ENCODE measurements at places on chromosomes 11 and 22. TPM values are rescaled to one million over a fixed set of nuclear protein-coding genes. Genes with fewer than 3 reads are reported as not detected.

GRCh38 chr22:26549902-26550497, 37.7 kb upstream of the TFIP11 start:
- no peak for DNase-seq

DNA sequence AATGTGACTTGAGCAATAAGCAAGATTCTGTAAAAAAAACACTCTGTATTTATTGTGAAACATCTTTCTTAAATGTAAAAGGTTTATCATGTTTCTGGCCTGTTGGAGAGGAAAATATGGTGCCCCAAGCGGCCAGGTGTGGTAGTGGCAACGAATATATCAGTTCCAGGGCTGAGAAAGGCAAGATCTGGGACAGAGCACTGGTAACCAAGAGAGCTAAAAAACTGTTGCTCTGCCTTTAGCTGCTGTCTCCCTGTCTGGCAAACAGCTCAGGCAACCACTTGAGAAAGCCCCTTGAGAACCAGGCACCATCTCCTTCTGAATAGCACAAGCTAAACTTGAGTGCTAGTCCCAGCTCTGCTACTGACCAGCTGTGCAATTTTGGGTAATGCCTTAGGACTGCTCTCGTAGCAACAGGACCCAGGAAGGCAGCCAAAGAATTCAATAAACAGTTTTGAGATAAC, 129.9 kb downstream of the KCNC1 start:
- no peak for DNase-seq

- DNase-seq: no peak
These were observed 16.1 kb downstream of the TRIM22 start for GRCh38 chr11:5705688-5706087.

Gene UBQLNL
- total RNA-seq: 0.47 TPM

Gene APOL4
- total RNA-seq: not detected

Gene MSANTD4
- total RNA-seq: 4.9 TPM

Gene GVQW3
- total RNA-seq: 1.4 TPM

GRCh38 chr22:27797520-27798391, 3.8 kb downstream of the MN1 start:
- no peak for DNase-seq

GRCh38 chr11:131875611-131876010, 505.2 kb downstream of the NTM start:
- DNase-seq: no peak

DNA sequence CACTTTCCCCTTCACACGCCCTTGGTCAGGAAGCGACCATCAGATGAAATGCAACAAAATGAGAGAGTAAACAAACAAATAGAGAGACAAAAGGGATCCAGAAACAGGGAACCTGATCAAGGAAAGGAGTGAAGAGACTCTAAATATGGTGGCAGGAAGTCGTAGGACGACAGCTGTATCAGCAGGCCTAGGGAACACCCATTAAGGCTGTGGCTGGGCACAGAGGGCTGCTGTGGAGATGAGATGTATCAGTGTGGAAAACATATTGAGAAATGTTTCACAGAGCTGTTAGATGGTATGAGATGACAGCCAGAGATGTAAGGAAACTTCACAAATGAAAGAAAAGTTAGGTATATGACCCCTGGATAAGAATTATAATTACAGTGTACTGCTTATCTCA, 155.8 kb upstream of the MTMR2 start:
- DNase-seq: no peak

DNA sequence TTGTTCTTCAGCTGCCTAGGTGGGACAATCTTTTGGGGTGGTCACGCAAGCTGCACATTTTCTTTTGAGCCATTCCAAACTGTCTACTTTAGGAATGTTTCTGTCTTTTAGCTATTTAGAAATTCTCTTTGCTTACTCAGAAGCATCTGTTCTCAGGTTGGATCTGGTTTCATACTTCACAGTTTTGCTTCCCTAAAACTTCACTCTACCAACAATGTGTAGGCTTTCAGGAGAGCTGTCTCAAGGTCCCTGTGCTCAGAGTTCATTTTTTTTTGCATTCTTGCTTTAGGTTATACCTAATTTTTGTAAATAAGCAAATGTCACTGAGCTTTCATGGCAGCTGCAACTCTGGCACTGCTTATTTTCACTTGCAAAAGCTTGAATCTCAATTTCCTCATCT, 36.7 kb downstream of the CCDC90B start:
- DNase-seq: no peak

DNA sequence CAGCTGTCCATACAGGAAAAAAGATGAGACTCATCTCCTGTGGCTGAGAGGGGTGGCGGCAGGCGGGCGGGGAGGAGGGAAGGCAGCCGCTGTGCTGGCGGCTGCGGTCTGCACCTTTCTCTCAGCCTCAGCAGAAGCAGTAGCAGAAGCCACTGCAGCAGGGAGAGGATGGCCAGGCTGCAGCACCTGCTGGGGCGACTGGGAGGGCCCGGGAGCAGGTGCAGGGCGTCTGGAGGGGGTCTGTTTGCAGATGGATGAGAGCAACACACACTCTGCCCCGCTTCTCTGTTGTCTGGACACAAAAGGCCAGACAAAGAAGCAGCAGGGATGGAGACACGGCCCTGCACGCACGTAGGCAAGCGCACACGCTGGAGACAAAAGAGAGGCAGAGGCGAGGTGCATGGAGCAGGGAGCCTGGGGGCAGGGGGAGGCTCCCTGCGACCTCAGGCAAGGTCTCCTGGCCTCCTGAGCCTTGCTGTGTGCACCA, 9.3 kb upstream of the MIAT start:
- DNase-seq: peak; percentile 59

GRCh38 chr11:2724653-2725367, 25.0 kb upstream of the KCNQ1OT1 start:
- no peak for DNase-seq

DNA sequence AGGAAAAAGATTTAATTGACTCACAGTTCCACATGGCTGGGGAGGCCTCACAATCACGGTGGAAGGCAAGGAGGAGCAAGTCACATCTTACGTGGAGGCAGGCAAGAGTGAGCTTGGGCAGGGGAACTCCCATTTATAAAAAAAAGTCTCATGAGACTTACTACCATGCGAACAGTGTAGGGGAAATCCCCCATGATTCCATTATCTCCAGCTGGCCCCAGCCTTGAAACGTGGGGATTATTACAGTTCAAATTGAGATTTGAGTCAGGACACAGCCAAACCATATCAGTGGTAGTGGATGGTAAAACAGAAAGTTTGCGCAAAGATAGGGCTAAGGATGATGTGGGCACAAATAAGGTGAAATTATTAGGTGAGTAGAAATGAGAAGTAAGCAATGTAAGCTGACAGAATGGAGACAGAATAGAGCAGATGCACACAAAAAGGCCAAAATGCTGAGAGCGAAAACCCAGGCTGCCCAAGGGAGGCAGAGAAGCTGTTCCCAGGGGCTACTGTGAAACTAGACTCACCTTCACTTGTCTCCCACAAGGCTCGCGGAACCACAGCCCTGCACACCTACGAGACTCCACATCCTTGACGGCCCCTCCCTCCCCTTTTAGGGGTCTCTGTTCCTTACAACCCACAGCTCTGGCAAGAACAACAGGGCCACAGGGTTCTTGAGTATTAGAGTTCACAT, 377.6 kb downstream of the CADM1 start:
- no peak for DNase-seq

GRCh38 chr11:119335091-119335654, 846 bp downstream of the RNF26 start:
- DNase-seq: no peak

DNA sequence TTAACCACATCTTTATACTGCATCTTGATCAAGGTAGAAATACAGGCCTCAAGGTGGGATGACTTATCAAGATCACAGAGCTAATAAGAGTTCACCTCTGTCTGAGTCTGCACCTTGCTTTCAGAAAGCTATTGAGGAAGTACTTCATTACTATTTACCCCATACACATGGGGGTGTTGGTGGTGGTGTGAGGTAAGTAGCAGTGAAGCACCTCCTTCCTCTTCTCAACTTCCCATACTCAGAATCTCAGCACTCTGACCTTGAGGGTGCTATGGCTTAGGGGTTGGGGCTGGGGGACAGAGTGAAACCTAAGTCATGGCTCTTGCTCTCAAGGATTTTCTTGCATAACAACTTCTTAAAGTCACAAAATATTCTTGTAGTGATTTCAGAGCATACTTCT, 56.9 kb downstream of the ME3 start:
- no peak for DNase-seq
